Left lung (tissue), 14 donors: ENCODE measurements at places on chromosomes 4 and X.

DNA sequence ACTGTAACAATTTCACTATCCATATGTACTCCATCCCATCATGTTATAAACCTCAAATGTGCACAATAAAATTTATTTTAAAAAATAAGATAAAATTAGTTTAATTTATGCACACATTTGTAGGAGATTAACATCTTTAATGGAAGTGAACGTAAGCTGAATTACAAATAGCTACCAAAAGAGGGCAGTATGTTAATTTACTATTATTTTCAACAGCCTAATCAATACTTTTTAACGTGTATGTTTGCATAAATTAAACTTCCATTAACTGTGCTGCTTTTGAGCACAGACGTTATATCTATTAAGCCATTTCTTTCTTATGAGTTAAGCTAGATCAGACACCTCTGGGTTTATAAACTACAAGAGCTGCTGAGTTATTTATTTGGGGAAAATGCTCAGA lies 56.5 kb upstream of the PHKA2 start:
- no peaks in the 10 kb centered on the region for H3K36me3 ChIP-seq
- no peak for DNase-seq
- H3K4me3 ChIP-seq, result no peak overlapping the region

- H3K4me1 ChIP-seq, result no peaks in the 10 kb centered on the region
- DNase-seq, result no peak
- no peaks in the 10 kb centered on the region for H3K27me3 ChIP-seq
- H3K27ac ChIP-seq, result no peak overlapping the region
These were observed 57.5 kb downstream of the OPHN1 start for GRCh38 chrX:68375803-68376202.

- H3K4me1 ChIP-seq, result no peaks in the 10 kb centered on the region
- H3K36me3 ChIP-seq, result no peaks in the 10 kb centered on the region
- no peak for DNase-seq
- H3K27ac ChIP-seq, result no peak overlapping the region
These were observed 142.2 kb downstream of the DKK2 start for GRCh38 chr4:106893903-106894302.

DNA sequence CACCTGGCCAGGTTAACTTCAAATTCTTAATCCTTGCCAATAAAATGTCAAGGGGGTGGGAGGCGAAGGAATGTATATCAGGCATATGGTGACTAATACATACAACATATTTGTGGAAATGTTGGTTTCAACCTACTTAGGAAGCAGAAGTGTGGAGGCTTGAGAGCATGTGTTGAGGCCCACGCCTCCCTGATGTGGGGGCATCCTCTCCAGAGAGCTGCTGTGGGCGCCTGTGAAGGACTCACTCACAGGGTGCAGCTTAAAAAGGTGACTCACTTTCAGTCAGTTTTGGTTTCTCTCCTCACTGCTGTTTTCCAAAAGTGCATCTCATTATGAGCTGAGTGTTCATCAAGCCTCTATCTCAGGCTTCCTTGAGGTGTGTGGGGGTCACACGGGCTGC lies 27.5 kb downstream of the LNX1 start:
- H3K27me3 ChIP-seq, result no peaks in the 10 kb centered on the region
- no peak overlapping the region for H3K4me3 ChIP-seq
- DNase-seq, result no peak
- H3K27ac ChIP-seq, result no peak overlapping the region
- no peaks in the 10 kb centered on the region for H3K36me3 ChIP-seq

DNA sequence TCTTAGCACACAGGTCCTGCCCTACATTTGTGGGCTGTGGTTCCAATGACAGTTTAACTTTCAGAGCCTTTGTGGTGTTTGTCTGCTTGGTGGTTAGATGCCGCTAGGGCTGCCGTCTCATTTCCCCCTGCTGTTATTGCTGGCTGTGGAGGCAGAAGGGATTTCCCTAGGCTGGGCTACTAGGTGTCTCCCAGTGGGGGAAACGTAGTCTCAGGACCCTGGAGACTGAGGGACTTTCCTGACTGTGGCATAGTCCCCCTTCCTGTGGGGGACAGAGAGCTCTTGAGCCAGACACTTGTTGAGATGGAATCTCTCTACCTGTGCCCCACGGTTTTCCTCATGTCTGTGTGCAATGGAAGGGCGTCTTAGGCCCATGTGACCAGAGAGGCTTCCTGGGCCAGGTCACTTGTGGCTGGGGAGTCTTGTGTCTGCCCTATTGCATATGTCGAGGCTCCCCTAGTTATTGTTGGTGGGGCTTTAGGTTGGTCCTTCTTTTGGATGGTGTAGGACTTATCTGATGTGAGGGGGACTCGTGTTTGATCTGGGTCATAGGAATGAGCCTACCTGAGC lies 68.2 kb downstream of the ARHGAP10 start:
- no peaks in the 10 kb centered on the region for H3K4me1 ChIP-seq
- no peak overlapping the region for H3K4me3 ChIP-seq
- H3K27ac ChIP-seq, result no peak overlapping the region
- no peaks in the 10 kb centered on the region for H3K27me3 ChIP-seq
- no peak for DNase-seq
- no peaks in the 10 kb centered on the region for H3K36me3 ChIP-seq

- no peaks in the 10 kb centered on the region for H3K4me1 ChIP-seq
- no peak overlapping the region for H3K27ac ChIP-seq
- H3K4me3 ChIP-seq, result peak overlapping the region; percentile 26
- no peak for DNase-seq
- no peaks in the 10 kb centered on the region for H3K27me3 ChIP-seq
- no peaks in the 10 kb centered on the region for H3K36me3 ChIP-seq
These were observed 230.2 kb upstream of the STK26 start for GRCh38 chrX:131792789-131793462.

- no peak overlapping the region for H3K4me3 ChIP-seq
- no peak for DNase-seq
- no peaks in the 10 kb centered on the region for H3K36me3 ChIP-seq
- no peak overlapping the region for H3K27ac ChIP-seq
- no peaks in the 10 kb centered on the region for H3K4me1 ChIP-seq
- H3K27me3 ChIP-seq, result no peaks in the 10 kb centered on the region
These were observed 22.2 kb downstream of the ARHGAP10 start for GRCh38 chr4:147754037-147754445.

DNA sequence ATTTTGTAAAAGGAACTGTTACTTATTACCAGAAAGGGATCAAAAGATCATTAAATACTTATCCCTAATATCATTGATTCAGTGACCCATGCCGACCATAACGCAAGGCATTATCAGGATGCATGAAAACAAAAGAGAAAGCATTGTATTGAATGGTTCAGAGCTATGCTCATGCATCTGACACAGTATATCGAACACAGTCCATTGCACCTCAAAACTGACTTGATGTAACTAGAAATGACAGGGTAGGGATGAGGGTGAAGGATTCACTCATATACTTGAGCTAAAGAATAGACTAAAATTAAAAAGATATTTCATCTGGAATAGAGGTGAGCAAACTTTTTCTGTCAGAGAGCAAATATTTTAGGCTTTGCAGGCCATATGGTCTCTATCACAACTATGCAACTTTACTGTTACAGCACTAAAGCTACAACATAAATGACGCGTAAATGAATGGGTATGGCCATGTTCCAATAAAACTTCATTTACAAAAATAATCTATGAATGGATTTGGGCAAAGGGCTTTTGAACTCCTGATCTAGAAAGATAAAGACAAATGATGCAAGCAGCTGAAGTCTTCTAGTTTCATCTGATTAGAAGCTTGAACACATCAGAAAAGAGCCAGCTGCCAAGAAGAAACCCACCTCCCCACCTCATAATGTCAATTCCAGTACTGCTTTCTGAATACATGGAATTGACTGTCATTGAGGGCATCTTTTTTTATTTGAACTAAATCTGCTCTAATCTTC lies 12.9 kb upstream of the SPP1 start:
- H3K27ac ChIP-seq, result no peak overlapping the region
- peaks cover 5% of the 10 kb centered on the region for H3K27me3 ChIP-seq
- H3K4me3 ChIP-seq, result no peak overlapping the region
- no peaks in the 10 kb centered on the region for H3K4me1 ChIP-seq
- no peak for DNase-seq

GRCh38 chrX:38694394-38694793 lies 106.9 kb upstream of the MID1IP1 start:
- no peaks in the 10 kb centered on the region for H3K27me3 ChIP-seq
- H3K4me3 ChIP-seq, result no peak overlapping the region
- H3K4me1 ChIP-seq, result no peaks in the 10 kb centered on the region
- no peak overlapping the region for H3K27ac ChIP-seq
- no peak for DNase-seq
- no peaks in the 10 kb centered on the region for H3K36me3 ChIP-seq

GRCh38 chrX:103153661-103154060 lies 60.7 kb upstream of the NXF3 start:
- H3K36me3 ChIP-seq, result no peaks in the 10 kb centered on the region
- H3K27me3 ChIP-seq, result no peaks in the 10 kb centered on the region
- no peak overlapping the region for H3K27ac ChIP-seq
- no peak overlapping the region for H3K4me3 ChIP-seq
- no peak for DNase-seq

GRCh38 chrX:101206471-101206870 lies 13.1 kb upstream of the DRP2 start:
- no peaks in the 10 kb centered on the region for H3K27me3 ChIP-seq
- no peaks in the 10 kb centered on the region for H3K36me3 ChIP-seq
- H3K4me1 ChIP-seq, result no peaks in the 10 kb centered on the region
- DNase-seq, result no peak
- no peak overlapping the region for H3K27ac ChIP-seq

GRCh38 chr4:100882661-100883060 lies 364.8 kb upstream of the EMCN start:
- H3K4me3 ChIP-seq, result no peak overlapping the region
- no peaks in the 10 kb centered on the region for H3K4me1 ChIP-seq
- no peaks in the 10 kb centered on the region for H3K36me3 ChIP-seq
- H3K27me3 ChIP-seq, result no peaks in the 10 kb centered on the region
- no peak for DNase-seq
- H3K27ac ChIP-seq, result no peak overlapping the region

GRCh38 chr4:15413623-15414019 lies 14.2 kb upstream of the C1QTNF7 start:
- no peaks in the 10 kb centered on the region for H3K27me3 ChIP-seq
- no peak overlapping the region for H3K4me3 ChIP-seq
- DNase-seq, result no peak
- H3K36me3 ChIP-seq, result no peaks in the 10 kb centered on the region
- H3K27ac ChIP-seq, result peak overlapping the region; percentile 60

DNA sequence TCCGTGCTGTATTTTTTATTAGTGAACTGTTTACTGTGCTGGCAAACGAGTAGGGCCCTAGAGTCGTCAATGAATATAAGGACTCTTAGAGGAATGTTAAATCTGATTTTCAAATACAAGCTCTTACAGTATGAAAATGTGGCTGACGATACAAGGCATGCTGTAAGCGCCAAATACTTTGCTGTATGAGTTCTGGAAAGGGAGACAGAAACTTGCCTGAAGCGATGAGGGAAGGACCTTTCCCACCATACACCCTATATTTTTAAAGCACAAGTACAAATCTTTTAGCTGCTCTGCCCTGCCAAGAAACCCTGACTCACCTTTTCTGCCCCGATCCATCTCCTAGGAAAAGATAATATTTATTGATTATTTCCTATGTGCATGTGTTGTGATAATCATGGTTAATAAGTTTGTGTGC lies 15.7 kb upstream of the RUFY3 start:
- no peaks in the 10 kb centered on the region for H3K36me3 ChIP-seq
- peak overlapping the region; percentile 73 for H3K4me3 ChIP-seq
- DNase-seq, result no peak
- H3K27ac ChIP-seq, result peak overlapping the region; percentile 95
- H3K27me3 ChIP-seq, result peaks cover 5% of the 10 kb centered on the region
- peaks cover 41% of the 10 kb centered on the region for H3K4me1 ChIP-seq

DNA sequence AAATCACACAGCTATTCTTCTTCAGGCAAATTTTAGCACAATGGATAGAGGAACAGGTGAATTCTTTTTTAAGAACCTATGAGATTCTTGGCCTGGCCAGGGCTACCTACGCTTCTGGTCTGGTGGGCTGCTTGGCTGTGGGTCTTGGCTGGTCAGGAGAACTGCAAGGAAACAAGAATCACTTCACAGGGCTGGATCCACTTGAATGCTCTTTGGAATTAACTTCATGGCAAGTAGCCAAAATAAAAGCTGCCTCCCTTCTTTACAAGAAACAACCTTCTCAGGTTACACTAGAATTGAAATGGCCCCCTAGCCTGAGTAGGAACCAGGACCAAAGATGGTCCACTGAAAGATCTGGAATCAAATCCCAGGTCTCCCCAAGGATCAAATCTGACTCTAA lies 519.1 kb downstream of the IQCM start:
- H3K27ac ChIP-seq, result no peak overlapping the region
- H3K27me3 ChIP-seq, result no peaks in the 10 kb centered on the region
- H3K4me3 ChIP-seq, result no peak overlapping the region
- no peaks in the 10 kb centered on the region for H3K4me1 ChIP-seq

DNA sequence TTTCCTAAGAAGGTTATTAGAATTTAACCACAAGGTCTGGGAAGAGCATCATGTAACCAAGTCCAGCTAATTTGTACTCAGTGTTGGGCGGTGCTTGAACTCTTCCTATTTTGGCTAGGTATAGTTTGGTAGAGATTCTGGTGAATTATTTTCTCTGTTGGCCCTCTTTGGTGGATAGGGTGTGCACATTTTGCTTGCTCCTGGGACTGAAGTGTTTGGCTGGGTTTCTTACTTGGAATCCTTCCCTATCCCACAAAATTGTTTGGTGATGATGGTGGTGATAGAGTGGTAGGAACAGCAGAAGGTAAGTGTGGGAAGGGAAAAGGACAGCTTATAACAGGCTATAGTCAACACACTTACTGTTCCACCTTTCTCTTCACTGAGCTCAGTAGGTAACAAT lies 194.8 kb upstream of the GPC4 start:
- H3K27me3 ChIP-seq, result no peaks in the 10 kb centered on the region
- no peaks in the 10 kb centered on the region for H3K36me3 ChIP-seq
- DNase-seq, result no peak
- no peak overlapping the region for H3K27ac ChIP-seq

- H3K27me3 ChIP-seq, result no peaks in the 10 kb centered on the region
- H3K4me3 ChIP-seq, result no peak overlapping the region
- no peaks in the 10 kb centered on the region for H3K4me1 ChIP-seq
- no peak overlapping the region for H3K27ac ChIP-seq
- H3K36me3 ChIP-seq, result no peaks in the 10 kb centered on the region
- DNase-seq, result no peak
These were observed 65.7 kb upstream of the PAGE1 start for GRCh38 chrX:49761481-49761880.

DNA sequence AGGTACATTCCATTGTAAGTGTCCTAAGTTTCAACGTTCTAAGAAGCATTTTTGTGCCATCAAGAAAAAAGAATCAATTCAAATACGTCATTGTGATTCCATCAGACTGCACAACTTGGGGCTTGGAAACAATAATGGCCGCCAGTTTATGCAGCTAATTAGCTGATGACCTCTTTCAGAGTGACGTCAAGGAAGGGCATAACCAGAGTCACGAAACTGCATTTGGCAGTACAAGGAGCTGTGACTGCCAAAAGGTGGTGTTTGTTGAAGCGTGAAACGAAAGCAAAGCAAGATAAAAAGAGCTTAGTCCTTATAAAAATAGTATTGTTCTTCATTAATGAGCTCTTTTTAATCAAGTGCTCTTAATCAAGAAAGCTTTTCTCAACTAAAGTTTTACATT lies 81.1 kb upstream of the SH3RF1 start:
- H3K4me3 ChIP-seq, result no peak overlapping the region
- no peak overlapping the region for H3K27ac ChIP-seq
- H3K27me3 ChIP-seq, result no peaks in the 10 kb centered on the region
- no peaks in the 10 kb centered on the region for H3K36me3 ChIP-seq
- DNase-seq, result no peak

GRCh38 chrX:25548811-25549210 lies 533.0 kb upstream of the ARX start:
- no peak for DNase-seq
- no peaks in the 10 kb centered on the region for H3K4me1 ChIP-seq
- H3K27me3 ChIP-seq, result no peaks in the 10 kb centered on the region
- no peak overlapping the region for H3K27ac ChIP-seq
